ENCODE measurements at places on chromosomes 11 and 22. TPM values are rescaled to one million over a fixed set of nuclear protein-coding genes. Genes with fewer than 3 reads are reported as not detected.

DNA sequence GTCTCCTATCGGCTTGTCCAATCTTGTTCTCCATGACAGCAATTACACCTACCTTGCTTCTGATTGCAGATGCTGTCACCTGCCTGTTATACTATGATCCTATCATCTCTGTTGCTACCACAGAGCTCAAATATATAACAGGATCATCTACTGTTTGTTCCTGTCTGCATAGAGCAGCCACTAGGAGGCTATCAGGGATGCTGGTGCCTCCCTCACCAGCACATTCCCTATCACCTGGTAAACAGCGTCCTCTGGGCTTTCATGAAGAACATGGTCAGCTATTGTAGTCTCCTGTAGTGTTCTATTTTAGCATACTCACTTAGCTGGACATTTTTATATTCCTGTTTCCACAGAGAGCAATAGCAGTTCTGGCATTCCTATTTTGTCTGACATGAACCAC lies 87.8 kb upstream of the FAT3 start:
- no peak overlapping the region for H3K27ac ChIP-seq
- H3K27me3 ChIP-seq, result no peaks in the 10 kb centered on the region

DNA sequence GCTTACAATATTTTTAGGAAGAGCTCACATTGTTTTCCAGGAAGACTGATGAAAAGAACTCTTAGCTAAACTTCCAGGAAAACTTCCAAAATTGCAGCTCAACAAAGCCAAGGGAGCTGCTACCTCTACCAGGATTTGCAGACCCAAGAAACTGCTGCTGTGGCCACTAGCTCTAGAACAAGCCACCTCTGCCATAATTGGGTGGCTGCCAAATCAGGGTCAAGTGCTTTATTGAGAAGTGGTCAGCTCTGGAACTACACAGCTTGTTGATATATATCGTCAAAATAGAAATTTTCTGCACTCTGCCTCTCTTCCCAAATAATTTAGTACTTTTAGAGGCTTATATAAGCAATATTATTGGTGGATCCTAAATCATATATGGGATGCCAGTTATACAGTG lies 371.8 kb upstream of the CHORDC1 start:
- H3K4me1 ChIP-seq, result no peaks in the 10 kb centered on the region
- no peak overlapping the region for H3K4me3 ChIP-seq
- no peak overlapping the region for H3K27ac ChIP-seq

Gene NLRP14
- total RNA-seq, result not detected

Gene OSBPL5
- 11.1 TPM for total RNA-seq

GRCh38 chr11:64120951-64121569 lies 44.9 kb downstream of the MACROD1 start:
- no peak overlapping the region for H3K4me3 ChIP-seq
- no peak for DNase-seq
- no peak overlapping the region for H3K27ac ChIP-seq
- no peaks in the 10 kb centered on the region for H3K4me1 ChIP-seq
- no peaks in the 10 kb centered on the region for H3K36me3 ChIP-seq

- no peaks in the 10 kb centered on the region for H3K27me3 ChIP-seq
- H3K4me1 ChIP-seq, result no peaks in the 10 kb centered on the region
- no peak for DNase-seq
- H3K4me3 ChIP-seq, result no peak overlapping the region
These were observed 7.3 kb downstream of the RTN4RL2 start for GRCh38 chr11:57467508-57468157.

- H3K4me1 ChIP-seq, result no peaks in the 10 kb centered on the region
- H3K27me3 ChIP-seq, result no peaks in the 10 kb centered on the region
- no peak overlapping the region for H3K4me3 ChIP-seq
- DNase-seq, result no peak
- H3K36me3 ChIP-seq, result no peaks in the 10 kb centered on the region
These were observed 68.3 kb upstream of the MYOD1 start for GRCh38 chr11:17651061-17651460.

- no peak for DNase-seq
- no peak overlapping the region for H3K4me3 ChIP-seq
- H3K4me1 ChIP-seq, result no peaks in the 10 kb centered on the region
- no peak overlapping the region for H3K27ac ChIP-seq
These were observed 129.6 kb upstream of the POU2AF2 start for GRCh38 chr11:111115890-111116289.

DNA sequence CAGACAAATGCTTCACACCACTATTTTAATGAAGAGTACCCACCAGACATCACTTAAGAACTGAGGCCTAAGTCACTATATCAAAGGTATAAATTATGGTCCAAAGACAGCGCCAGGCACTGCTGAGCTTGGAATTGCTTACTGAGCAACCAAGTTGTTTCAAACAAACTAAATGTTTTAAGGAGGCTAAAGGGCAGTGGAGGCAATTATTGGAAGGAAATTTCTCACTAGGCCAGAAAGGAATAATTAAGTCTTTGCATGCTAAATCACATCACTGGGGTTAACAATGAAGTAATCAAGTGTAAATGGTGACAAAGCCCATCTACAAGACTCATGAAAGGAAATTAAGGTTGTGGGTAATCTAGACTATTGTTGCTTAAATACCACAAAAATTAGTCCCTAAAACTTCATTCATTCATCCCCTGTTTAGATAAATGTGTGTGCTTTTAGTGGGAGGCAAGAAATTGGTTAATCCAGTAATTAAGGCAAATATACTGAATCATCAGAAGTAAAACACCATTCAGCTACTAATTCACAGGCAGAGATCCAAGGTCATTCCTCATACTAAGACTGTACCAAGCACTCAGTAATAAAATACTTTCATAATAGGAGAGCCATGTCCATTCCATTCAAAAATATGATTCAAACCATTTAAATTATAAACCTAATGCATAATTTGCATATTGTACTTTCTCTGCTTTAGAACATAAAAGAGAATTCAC lies 21.2 kb downstream of the LGR4 start:
- H3K4me1 ChIP-seq, result peaks cover 6% of the 10 kb centered on the region
- H3K27me3 ChIP-seq, result no peaks in the 10 kb centered on the region
- no peaks in the 10 kb centered on the region for H3K36me3 ChIP-seq
- peak overlapping the region; percentile 17 for H3K27ac ChIP-seq

DNA sequence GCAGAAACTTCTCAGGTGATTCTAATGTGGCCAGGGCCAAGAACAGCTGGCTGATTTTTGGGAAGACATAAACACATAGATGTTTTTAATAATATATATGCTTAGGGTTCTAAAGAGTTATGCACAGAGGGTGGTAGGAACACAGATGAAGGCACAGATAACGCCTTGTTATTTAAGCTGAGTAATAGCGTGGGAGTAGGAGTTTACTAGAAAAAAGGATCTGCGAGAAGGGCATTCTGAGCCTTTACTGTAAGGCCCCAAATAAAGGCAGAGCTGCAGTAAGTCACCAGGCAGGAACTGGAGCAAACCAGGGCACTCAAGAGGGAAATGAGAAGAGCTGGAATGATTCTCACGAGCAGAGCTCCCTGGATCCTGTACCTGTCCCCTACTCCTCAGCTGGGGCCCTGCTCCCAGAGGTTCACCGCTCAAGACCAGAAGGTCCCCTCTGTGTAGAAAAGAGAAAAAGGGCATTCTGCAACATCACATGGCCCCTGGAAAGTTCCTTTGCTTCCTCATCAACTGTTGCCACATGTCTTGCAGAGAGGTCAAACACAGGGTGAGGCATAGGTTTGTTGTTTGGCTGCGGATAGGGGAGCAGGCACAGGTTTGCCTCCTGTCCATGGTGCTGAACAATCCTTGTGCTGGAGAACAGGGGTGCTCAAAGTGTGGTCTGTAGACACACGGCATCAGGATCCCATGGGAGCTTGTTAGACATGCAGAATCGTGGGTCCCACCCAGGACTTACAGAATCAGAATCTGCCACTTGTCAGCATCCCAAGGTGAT lies 125.7 kb downstream of the TENM4 start:
- no peak overlapping the region for H3K4me3 ChIP-seq
- DNase-seq, result no peak
- H3K4me1 ChIP-seq, result no peaks in the 10 kb centered on the region
- H3K36me3 ChIP-seq, result no peaks in the 10 kb centered on the region
- H3K27me3 ChIP-seq, result no peaks in the 10 kb centered on the region

DNA sequence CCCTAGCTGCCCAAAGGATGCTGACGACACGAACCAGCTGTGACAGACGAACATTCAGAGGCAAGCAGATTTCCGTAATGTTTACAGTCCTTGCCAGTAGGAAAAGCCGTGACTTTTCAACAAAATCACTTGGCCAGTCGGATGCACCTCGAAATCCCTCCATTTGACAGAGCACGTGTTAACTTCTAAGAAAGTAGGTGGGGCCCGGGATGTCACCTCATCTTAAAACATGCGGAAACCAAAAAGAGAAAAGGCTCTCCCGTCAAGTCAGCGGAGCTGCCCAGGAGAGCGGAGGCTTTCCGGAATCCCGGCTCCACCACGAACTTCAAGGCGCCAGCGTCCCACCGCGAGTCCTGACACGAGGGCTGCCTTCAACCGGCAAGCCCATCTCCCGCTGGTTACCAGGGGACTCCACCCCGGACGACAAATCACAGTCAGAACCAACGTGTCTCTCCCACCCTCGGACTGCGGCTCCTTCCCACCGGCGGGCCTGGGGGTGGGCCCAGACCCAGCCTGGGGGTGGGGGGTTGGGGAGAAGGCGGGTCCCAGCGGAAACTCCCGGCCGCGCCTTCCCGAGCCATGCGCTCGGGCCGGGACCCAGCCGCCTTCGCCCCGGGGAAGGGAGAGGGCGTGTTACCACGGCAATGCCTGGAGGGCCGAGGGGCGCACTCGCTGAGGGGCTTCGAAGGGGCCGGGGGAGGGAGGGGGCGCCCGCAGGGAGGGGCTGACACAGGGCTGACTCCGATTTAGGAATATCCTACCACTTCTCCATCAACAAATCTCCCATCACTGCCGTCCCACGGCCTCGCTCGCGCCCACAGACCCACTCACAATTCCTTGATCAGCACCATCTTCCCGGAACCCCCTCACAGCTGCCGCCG lies 475 bp downstream of the PITPNB start:
- H3K4me1 ChIP-seq, result no peaks in the 10 kb centered on the region
- peak overlapping the region; percentile 99 for H3K27ac ChIP-seq
- peak; percentile 59 for DNase-seq
- no peaks in the 10 kb centered on the region for H3K27me3 ChIP-seq
- peaks cover 3% of the 10 kb centered on the region for H3K36me3 ChIP-seq

DNA sequence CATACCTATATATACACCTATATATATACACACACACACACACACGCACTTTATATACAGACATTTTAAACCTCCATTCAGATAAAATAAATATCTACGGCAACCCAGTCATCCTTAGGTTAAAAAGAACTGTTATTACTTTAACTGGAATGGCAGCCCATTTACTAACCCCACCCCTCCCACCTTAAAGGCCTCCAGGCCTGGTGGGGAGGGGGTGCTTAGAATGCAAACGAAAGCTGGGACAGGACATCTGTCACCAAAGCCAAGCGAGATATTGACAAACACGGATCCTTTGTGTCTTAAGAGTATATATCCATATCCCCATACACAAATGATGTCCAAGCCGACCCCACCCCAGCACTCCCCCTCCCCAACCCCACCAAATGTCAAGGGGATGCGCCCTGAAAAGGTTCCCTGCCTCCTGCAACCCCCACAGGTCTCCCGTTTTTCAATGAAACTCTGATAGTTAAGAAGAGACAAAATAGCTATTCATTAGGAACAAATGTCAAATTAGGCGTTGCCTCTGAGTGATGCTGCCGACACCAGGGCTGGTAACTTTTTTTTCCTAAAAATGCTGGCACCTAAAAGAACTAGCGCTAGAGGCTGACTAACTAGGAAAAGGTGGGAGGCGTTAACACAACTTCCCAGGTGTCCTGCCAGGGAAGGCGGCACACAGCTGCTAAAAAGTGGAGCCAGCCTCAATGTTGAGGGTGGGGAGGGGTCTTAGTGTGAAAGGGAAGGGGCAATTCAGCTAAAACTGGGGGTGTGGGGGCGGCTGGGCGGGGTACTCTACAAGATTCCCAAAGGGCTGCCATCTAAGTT lies 5.6 kb downstream of the MN1 start:
- no peaks in the 10 kb centered on the region for H3K27me3 ChIP-seq
- H3K27ac ChIP-seq, result peak overlapping the region; percentile 96
- H3K4me3 ChIP-seq, result peak overlapping the region; percentile 74
- peaks cover 9% of the 10 kb centered on the region for H3K36me3 ChIP-seq

DNA sequence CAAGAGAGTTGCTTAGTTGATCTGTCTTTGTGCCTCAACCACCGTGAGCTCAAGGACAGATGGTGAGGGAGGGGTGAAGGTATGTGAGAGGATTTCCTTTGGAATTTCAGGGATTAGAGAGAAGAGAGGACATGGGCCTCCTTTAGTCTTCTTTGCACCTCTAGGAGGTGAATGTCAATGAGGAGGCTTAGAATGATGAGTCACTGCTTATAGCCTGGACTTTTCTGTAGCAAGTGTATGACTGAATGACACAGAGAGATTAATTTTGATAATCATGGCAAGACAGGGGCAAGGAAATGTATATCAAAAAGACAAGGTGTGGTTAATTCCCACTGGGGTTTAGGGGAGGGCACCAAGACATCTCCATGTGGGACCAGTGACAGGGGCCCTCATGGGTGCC lies 947.3 kb upstream of the TENM4 start:
- H3K27me3 ChIP-seq, result no peaks in the 10 kb centered on the region
- no peaks in the 10 kb centered on the region for H3K36me3 ChIP-seq
- H3K4me1 ChIP-seq, result no peaks in the 10 kb centered on the region
- H3K27ac ChIP-seq, result no peak overlapping the region
- no peak for DNase-seq
- H3K4me3 ChIP-seq, result no peak overlapping the region

GRCh38 chr22:23373601-23374000 lies 193.3 kb downstream of the BCR start:
- no peak overlapping the region for H3K4me3 ChIP-seq
- DNase-seq, result no peak

Gene GAL3ST3
- total RNA-seq, result 29.0 TPM

GRCh38 chr11:75308116-75308515 lies 43.3 kb downstream of the ARRB1 start:
- H3K36me3 ChIP-seq, result no peaks in the 10 kb centered on the region
- H3K27ac ChIP-seq, result peak overlapping the region; percentile 17
- no peaks in the 10 kb centered on the region for H3K27me3 ChIP-seq

DNA sequence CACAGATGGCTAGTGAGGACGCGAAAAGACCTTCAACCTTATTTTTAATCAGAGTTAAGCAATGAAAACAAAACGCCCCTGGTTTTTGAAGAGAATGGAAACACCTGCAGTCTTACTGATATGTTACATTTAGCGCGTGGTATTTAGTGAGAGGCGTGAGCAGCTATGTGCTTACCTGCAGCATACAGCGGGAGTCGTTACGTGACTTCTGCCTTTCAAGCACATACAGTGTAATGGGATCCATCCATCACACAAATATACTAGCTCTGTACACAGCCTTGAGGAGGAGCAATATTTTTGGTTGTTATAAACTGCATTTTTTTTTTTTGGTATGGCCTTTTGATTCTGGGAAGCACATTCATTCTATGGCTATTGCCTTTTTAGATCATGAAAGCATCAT lies 5.5 kb downstream of the KRTAP5-2 start:
- H3K27ac ChIP-seq, result no peak overlapping the region
- peaks cover 5% of the 10 kb centered on the region for H3K4me1 ChIP-seq
- H3K4me3 ChIP-seq, result no peak overlapping the region

DNA sequence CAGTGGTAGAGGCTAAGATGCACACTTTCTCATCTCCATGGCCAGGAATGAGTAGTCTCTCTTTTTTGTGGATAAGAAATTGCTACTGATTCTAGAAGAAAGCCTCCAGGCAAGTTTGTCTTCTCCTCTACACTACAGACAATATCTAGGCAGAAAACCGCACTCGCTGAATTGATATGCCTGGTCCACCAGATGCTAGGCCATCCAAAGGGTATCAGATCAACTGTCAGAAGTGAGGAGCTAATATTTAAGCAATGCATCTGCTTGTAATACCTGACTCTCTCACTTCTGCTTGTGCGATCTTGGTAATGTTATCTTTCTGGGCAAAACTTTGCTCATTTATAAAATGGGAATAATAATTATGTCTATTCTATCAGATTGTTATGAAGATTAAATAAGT lies 45.0 kb downstream of the CASP12 start:
- no peaks in the 10 kb centered on the region for H3K4me1 ChIP-seq
- no peak overlapping the region for H3K27ac ChIP-seq
- no peak overlapping the region for H3K4me3 ChIP-seq
- H3K27me3 ChIP-seq, result no peaks in the 10 kb centered on the region
- no peaks in the 10 kb centered on the region for H3K36me3 ChIP-seq
